ENCODE measurements at places on chromosomes 2 and 18. TPM values are rescaled to one million over a fixed set of nuclear protein-coding genes. Genes with fewer than 3 reads are reported as not detected.

CNDP1 gene
- not detected for total RNA-seq

SERPINB13 gene
- total RNA-seq, result not detected

WDSUB1 gene
- 8.1 TPM for total RNA-seq

RAB27B gene
- total RNA-seq, result 6.1 TPM

REG1A gene
- total RNA-seq, result not detected

DNAJC5G gene
- total RNA-seq, result not detected

RFX8 gene
- total RNA-seq, result not detected

DSC2 gene
- total RNA-seq, result 8.5 TPM

ALLC gene
- not detected for total RNA-seq

PDE1A gene
- total RNA-seq, result 7.2 TPM

ARHGAP15 gene
- 174 TPM for total RNA-seq

CRYGD gene
- not detected for total RNA-seq

DYSF gene
- total RNA-seq, result 134 TPM

CXCR2 gene
- 52.6 TPM for total RNA-seq

HOXD13 gene
- total RNA-seq, result not detected

MDH1B gene
- total RNA-seq, result not detected

TWIST2 gene
- total RNA-seq, result 2.1 TPM

CRYBA2 gene
- not detected for total RNA-seq

GALNT3 gene
- total RNA-seq, result 25.1 TPM

STK17B gene
- total RNA-seq, result 181 TPM

GAREM1 gene
- total RNA-seq, result 5.3 TPM

Measured in spleen (tissue), 13 donors.